Activated CD4-positive, CD25-positive, alpha-beta regulatory T cell (primary cell): ENCODE measurements at places on chromosomes 5 and 9.

DNA sequence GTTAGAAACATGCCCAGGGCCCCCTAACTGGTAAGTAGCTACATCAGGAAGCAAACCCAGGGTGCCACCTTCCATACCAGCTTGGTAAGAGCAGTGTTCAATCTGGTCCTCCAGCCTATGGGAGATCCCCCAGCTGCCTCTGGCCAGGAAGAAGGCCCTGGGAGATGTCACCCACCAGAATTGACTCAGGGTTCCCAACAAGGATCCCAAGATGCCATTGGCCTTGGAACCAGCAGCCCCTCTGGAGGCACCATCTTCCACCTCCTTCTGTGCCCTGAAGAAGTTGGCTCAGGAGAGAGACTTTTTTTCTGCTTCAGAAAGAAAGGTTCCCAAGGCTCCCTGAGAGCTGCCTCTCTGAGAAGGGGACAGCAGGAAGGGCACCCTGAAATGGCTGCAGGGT, 56.6 kb upstream of the IL17B start:
- DNase-seq: no peak

DNA sequence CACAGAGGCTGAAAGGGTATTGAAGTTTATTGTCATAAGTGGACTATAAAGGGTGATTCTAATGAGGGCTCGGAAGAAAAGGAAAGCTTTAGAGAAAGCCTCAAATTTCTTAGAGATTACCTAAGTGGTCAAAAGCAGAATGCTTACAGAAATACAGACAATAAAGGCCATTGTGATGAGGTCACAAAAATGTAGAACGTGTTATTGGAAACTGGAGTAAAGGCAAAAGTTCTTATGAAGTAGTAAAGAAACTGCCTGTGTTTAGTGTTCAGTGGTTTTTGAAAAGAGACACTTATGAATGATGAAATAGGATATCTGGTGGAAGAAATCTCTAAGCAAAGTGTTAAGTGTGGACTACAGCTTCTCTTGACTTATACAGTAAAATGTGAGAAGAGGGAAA, 726.9 kb downstream of the DNAH5 start:
- no peak for DNase-seq

GRCh38 chr5:151492729-151493128, 45.3 kb downstream of the SLC36A1 start:
- no peak for DNase-seq

DNA sequence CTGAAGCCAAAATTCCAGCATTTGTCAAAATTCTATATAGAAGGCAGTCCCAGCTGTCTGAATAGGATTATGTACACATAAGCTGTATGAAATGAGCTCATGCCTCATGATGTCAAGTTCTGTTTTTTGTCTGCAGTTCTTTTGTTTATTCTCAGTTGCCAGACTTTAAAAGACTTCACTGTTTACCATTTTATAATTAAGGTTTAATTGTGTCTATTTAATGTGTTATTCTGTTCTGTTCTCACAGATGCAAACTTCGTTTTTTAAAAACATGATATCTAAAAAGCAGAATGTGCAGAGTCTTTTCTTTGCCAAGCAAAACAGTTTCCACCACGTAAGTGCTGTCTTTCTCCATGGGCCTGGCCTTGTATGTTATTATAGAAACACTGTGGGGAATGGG, 31.1 kb downstream of the ERAP1 start:
- no peak for DNase-seq

- no peak for DNase-seq
Measured at GRCh38 chr9:37295178-37295577, 127.3 kb upstream of the GRHPR start.

- no peak for DNase-seq
Measured at GRCh38 chr5:159448-160172, 31.7 kb upstream of the LRRC14B start.

DNA sequence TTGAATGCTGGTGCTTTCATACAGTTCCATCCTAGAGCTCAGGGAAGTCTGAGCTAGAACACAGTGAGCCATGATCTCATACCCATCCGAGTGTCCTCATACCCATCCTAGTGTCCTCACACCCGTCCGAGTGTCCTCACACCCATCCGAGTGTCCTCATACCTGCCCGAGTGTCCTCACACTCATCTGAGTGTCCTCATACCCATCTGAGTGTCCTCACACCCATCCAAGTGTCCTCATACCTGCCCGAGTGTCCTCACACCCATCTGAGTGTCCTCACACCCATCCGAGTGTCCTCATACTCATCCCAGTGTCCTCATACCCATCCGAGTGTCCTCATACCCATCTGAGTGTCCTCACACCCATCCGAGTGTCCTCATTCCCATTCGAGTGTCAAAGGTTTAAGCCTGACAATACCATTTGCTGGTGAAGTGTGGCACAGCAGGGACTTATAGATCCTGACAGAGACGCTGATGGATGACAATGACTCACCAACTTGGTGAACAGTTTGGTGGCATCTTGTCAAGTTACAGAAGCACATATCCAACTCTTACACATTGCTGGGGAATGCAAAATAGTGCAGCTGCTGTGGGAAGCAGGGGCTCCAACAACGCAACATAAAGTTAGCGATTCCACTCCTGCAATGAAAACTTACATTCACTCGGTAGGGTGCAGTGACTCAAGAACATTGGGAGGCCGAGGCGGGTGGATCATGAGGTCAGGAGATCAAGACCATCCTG, 77.0 kb upstream of the COL5A1 start:
- DNase-seq: no peak

DNA sequence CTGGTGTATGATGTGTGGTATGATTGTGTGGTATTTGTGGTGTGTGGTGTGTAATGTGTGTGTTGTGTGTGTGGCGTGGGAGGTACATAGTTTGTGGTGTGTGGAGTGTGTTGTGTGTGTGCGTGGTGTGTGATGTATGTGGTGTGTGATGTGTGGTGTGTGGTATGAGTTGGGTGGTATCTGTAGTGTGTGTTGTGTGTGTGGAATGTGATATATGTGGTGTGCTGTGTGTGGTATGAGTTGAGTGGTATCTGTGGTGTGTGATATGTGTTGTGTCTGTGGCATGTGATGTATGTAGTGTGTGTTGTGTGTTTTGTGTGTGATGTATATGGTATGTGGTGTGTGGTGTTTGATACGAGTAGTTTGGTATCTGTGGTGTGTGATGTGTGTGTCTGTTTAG, 272.5 kb upstream of the IRX1 start:
- no peak for DNase-seq

DNA sequence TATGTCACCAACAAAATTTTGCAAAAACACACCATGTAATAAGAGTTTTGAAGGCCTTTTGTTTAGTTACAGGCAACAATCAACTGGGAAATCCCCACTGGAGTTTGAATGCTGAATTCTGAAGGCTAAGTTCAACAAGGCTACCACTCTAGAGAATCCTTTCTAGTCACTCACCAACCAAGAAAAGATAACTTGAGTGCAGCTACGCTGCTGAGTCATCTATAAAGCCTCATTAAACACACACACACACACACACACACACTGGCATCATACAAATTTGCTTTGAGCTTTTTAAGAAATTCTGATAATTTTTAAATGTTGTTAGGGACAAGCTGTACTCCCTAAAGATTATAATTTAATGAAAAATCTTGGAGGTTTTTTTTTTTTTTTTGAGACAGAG, 219.6 kb downstream of the DENND1A start:
- no peak for DNase-seq

DNA sequence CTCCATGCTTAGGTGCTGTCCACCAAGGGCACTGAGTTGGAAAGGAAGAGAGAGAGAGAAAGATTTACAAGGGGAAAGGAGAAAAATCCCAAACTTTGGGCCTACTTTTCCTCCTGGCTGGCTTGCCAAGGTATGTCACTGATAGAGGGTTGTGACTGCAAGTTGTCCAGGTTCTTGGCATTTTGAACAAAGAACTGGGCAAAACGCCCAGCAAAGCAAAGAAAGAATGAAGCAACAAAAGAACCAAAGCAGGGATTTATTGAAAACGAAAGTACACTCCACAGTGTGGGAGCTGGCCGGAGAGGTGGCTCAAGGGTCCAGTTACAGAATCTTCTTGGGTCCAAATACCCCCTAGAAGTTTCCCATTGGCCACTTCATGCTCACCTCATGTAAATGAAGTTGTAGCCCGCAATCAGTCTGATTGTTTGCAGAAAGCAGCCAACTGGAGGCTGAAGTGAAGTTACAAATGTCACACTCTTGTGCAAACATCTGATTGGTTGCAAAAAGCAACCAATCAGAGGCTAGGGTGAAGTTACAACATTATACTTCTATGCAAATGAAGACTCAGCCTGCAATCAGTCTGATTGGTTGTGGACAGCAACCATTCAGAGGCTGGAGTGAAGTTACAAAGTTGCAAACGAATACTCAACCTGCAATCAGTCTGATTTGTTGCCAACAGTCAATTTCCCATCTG, 263.5 kb downstream of the YTHDC2 start:
- no peak for DNase-seq

DNA sequence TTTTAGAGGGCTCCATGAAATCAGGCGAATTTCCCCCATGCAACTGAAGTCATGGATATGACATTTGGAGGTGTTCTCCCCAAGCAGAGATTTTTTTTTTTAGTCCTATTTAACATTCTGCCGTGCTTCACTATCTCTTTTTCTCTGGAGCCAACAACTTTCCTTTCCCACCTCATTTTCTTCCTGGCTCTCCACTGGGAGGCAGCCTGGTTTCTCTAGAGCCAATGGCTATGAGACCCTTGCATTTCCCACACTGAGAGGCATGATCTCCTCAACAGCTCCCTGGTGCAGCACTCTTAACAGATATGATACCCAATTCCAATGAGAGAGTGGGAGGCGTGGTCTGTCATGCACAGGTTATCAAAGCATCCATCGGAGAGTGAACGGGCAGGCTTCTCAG, 310.8 kb downstream of the DRD1 start:
- no peak for DNase-seq

- no peak for DNase-seq
Measured at GRCh38 chr5:73295921-73296320, 122.9 kb downstream of the TMEM174 start.

GRCh38 chr5:157088342-157088990, 20.4 kb downstream of the HAVCR2 start:
- no peak for DNase-seq

- no peak for DNase-seq
Measured at GRCh38 chr5:95244479-95244878, 40.4 kb downstream of the MCTP1 start.

- DNase-seq: no peak
Measured at GRCh38 chr5:6185574-6185973, 192.8 kb downstream of the MED10 start.

DNA sequence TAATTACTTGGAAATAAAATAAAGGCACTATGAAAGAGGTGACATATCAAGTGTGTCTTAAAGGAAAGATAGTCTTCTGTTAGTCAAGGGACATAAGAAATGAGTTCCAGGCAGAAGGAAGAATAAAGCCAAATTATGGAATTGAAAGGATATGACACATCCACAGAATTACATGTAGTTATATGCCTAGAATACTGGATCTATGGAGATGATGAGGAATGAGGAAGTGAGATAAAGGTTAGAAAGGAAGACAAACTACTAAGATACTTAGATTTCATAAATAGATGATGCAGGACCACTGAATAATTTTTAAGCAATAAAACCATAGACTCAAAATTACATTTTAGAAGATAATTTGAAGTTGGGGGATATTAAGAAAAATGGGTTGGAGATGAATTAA, 609.8 kb downstream of the PTPRD start:
- DNase-seq: no peak
